ENCODE measurements at places on chromosomes 13 and 19.

- no peak for DNase-seq
Measured at GRCh38 chr19:47681936-47682335, 31.3 kb upstream of the EHD2 start.

- DNase-seq: peak; percentile 71
Measured at GRCh38 chr13:113820813-113821651, 42.8 kb downstream of the GAS6 start.

DNA sequence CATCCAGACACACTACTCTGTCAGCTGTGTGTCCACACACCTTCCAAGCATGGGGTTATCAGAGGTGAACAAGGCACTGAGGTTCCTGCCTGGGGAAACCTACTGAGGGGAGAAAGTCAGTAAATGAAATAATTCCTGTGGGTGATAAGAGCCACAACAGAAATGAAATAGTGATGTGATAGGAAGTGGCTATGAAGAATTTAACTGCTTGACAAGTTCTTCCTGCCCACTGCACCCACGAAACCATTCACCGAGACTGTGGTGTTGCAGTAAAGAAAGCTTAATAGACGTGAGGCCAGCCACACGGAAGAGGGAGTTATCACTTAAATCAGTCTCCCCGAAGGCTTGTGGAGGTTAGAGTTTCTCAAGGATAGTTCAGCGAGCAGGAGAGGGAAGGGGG lies 353.1 kb downstream of the UQCRFS1 start:
- no peak for DNase-seq

GRCh38 chr19:38736413-38737280 lies 7.6 kb downstream of the CAPN12 start:
- DNase-seq: no peak

GRCh38 chr13:40344270-40345148 lies 321.9 kb downstream of the FOXO1 start:
- DNase-seq: no peak

DNA sequence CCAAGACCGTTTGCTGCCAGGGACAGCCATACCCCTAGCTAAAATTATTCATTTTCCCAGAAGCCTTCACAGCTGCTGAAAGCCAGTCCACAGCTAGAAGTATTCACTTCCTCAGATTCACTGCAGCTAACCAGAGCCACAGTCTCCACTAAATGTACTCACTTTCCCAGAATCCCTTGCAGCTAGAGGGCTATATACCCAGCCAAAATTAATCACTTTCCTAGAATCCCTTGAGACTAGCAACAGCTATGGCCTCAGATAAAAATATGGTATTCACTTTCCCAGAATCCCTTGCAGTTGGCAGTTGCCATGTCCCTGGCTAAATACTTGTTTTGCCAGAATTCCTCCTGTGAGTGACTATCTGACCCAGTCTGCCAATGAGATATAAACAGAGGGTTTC lies 13.8 kb upstream of the MEIS3 start:
- no peak for DNase-seq

GRCh38 chr13:73549717-73550116 lies 490.9 kb downstream of the KLF5 start:
- no peak for DNase-seq

GRCh38 chr13:20349564-20350381 lies 117.7 kb upstream of the GJB6 start:
- DNase-seq: no peak

DNA sequence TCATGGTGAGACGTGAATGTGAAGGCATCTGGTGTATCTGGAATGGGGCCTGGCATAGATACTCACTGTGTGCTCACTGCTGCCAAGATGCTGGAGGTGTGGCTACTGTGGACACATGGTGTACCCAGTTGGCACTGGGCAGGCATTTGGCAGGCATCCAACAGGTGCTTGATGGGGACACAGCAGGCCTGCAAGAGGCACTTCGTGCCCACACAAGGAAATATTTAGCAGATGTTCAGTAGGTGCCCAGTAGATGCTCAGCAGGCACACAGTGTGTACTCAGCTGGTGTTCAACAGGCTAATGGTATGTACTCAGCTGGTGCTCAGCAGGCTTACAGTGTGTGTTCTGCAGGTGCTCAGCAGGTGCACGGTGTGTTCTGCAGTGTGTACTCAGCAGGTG lies 14.2 kb downstream of the CRTC1 start:
- no peak for DNase-seq

- no peak for DNase-seq
Measured at GRCh38 chr13:75299913-75300862, 181.8 kb downstream of the TBC1D4 start.

DNA sequence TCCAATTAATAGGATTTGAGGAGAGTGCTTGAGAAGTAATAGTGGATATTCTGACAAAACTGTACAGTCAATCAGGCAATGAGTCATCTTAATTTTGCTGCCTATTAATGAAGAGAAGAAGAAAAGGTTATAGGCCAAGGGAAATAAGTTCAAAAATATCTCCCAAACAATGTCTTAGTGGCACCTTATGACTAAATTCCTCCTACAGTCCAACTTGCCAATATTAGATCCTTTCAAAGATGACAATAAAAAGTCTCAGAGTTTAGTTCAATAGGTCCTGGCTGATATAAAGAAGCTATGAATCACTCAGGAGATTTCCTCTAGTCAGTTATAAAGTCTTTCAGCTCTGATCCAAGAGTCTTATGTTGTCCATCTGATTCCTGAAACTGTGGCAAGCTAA lies 27.9 kb downstream of the UGGT2 start:
- no peak for DNase-seq

DNA sequence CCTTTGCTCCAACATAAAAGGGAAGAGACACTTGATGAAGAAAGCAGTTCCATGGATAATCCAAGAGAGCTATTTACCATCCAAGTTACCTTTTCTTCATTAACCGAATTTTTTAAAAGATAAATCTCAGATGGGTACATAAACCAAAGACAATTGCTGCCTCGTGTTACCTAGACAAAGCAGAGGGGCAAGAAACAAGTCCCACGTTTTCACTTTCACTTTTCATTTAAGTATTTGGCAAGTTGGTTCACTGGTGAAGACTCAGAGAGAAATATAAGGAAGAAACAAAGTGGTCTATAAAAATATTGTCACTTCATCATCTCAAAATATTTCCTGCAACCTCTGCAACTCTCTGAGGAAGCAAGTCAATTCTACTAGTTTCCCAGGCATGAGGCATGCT lies 446.1 kb downstream of the FGF14 start:
- no peak for DNase-seq

DNA sequence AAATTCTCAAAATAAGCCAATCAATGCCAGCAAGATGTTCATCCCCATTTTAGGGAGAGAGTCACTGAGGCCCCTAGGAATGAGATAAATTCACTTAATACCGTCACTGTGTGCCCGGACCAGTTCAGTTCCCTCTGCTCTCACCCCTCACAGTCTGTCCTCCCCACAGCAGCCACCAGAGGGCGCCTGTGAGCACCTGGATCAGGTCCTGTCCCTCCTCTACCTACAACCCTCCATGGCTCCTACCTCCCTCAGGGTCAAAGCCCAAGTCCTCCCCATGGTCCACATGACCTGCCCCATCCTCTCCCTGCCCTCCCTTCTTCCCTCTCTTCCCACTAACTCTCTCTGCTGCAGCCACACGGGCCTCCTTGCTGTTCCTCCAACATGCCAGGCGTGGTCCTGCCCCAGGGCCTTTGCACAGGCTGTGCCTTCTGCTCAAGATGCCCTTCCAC lies 42.0 kb upstream of the NFIC start:
- no peak for DNase-seq

DNA sequence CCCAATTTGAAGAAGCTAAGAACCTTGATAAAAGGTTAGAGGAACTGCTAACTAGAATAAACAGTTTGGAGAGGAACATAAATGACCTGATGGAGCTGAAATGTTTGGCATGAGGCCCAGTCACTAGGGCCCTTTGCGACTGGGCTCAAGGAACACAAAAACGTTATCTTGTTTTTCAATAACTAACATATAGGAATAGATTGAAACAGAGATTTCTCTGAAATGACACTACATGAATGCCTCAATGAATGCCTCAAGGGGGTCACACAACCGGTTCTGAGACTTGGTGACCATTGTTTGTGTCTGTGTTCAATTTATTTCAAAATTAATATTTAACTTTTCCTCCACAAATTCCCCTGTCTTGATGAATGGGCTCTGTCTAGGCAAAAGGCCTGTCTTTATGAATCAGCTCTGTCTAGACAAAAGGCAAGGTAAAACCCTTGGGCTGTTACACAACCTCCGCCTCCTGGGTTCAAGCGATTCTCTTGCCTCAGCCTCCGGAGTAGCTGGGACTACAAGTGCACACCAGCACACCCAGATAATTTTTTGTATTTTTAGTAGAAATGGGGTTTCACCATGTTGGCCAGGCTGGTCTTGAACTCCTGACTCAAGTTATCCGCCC lies 932 bp upstream of the ZNF486 start:
- no peak for DNase-seq

GRCh38 chr13:99288089-99288488 lies 19.1 kb downstream of the GPR183 start:
- no peak for DNase-seq

GRCh38 chr19:56477429-56478338 lies 539 bp upstream of the ZNF667 start:
- no peak for DNase-seq

Measured in COLO829 (cell line).